ENCODE measurements at places on chromosomes 1 and 21.

DNA sequence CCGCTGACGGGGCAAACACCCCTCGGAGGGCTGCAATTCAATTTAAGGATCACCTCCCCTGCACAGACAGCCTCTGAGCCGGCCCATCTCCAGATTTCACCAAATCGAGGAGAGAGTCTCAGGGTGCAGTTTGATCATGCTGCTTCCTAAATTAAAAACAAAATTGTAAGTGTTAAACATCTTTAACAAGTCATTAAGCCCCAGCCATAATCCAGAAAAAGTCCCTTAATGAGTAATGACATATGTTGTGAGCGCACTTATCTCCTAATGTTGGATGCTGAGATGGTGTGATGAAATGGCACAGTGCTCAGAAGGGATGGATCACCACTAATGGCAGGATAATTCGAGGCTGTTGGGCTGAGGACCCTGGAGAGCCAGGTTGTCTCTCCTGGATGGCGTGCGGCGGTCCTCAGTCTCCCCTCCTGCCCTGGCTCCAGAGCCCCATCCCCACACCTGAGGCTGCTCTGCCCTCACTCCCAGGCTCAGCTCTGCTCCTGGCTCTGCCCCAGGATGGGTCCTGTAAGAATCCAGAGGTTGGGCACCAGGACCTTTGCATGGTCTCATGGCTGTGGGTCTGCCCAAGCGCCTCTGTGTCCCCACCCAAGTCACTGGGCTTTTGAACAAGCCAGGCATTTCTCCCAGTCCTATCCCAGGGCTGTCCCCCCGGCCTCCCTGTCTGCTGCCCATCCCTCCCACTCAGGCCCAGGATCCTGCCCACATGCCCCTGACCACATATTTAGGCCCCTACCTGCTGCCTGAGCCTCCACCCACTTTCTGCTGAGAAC, 224.4 kb upstream of the POU3F1 start:
- DNase-seq, result no peak

DNA sequence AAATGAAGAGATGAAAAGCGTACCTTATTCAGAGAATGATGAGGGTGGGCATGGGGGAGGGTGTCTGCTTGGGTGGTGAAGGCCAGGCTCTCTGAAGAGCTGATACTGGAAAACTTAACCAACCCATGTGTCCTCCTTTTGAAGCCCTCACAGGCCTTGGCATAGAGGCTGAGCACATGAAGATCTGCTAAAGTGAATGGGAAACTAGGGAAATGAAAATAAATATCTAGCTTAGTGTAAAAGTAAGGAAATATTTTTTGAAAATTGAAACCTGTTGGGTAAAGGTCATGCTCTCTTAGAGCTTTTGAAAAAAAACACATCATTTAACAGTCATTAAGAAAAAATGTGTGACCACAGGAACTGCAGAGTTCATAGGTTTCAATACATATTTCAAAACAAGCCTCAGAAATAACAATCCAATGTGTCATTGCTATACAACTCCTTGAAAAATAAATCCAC, 40.5 kb upstream of the RALGPS2 start:
- DNase-seq, result no peak

DNA sequence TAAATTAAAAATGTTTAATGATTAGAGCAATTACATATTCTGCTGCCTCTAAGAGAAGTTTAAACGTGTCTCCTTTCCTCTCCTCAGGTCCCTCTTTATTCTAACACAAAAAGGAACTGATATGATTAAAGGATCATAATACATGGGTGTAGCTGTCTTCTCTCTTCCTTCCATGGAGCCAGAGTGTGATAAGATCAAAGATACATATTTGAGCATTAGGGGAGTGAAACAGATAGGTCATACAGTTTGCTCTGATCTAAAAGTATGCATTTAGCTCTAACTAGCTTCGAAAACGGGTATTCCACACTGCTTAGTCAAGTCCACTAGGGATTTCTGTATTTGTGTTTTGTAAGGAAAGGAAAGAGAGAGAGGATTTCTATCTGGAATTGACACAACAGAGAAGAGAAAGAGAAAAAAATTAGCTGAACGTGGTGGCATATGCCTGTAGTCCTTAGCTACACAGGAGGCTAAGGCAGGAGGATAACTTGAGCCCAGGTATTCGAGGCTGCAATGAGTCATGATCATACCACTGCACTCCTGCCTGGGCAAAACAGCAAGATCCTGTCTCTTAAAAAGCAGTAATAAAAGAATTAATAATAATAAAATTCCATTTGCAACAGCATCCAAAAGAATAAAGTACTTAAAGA, 63.1 kb downstream of the CDC42BPA start:
- DNase-seq, result no peak

DNA sequence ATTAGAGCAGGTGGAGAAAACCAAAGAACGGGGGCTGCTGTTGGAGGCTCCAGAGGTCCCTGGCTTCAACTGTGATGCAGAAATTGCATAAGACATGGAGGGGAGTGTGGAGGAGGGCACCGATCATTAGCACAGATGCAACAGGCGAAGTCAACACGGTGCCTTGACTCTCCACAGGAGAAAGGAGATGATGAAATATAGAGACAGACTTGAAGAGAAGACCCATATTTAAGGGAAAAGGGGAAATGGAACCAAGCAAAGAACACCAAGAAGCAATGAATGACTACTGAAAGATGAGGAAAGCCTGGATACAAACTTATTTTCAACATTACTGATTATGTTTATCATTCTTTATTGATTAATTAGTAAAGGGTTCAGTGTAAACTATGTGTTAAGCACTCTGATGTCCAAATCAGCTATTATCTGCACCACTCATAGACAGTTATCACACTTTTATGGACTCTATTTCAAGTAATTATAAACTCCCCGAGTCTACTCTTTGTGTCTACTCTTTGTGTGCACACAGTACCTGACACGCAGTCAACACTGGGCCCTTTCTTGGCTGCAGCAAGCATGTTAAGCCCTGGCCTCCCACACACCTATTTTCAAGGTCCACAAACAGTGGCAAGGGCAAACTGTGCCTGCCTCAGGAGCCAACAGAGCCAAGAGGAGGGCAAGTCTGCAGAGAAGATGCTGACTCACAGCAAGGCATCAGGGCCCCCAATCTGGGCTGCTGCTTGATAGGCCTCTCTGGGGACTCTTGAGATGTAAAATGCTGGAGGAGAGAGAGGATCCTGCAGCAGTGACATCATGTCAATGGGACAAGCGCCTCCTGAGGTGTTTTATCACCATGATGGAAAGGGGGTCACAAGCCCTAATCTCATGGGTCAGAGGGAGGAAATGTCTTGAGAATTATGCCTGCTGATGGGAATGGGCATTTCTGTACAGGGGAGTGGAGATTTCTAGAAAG, 17.6 kb downstream of the PCNX2 start:
- DNase-seq, result no peak

GRCh38 chr1:194644528-194644927, 1458.1 kb upstream of the B3GALT2 start:
- no peak for DNase-seq

All from NCI-H1694 (cell line).